ENCODE measurements at places on chromosomes 5 and 9.

DNA sequence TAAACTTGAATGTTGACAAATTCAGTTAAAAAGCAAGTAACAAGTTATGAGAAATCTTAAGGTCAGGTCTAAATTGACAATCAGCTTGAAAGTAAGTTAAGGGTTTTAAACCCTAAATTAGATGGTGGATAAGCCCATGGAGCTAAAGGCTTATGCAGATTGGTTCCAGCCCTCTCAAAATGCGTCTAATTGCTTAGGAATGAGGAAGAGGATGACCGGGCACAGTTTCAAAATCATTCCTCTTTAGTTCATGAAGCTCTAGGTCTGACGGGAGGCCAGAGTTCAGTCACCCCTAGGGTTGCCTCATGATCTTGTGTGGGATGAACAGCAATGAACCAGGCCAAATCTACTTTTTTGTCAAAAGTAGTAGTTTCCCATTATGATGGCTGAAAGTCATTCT lies 75.4 kb downstream of the SLC38A9 start:
- DNase-seq, result no peak

- no peak for DNase-seq
Observed at GRCh38 chr9:137519553-137519952, 30.6 kb downstream of the PNPLA7 start.

DNA sequence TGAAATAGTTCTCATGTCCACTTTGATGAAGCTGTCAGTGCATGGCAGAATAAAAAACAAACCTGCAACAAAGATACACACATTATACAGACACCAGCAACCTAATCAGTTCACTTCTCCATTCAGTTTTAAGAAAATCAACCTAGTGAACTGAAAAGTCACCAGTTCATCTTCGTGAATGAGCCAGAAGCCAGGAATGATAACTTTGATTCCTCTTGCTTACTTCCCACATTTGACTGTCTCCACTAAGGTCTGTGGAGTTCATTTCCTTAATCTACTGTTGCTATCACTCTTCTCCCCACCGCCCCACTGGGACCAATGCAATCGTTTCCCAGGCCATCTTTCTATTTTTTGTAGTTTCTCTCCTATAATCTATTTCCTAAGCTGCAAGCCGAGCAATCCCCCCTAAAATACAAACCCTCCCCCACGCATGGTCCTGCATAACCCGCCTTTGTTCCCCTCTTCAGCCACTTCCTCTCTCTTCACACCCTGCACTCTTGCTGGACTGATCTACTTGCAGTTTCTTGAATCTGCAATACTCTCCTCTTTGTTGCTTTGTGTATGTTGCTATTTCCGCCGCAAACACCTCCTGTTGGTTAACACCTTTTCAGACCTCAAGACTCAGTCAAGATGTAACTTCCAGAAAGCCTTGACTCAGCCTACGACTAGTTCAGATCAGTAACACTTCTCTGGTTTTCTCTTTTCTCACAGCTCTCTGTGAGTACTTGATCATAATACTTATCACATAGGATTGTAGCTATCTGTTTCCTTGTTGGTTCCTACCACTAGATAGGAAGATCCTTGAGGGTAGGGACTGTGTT lies 16.6 kb downstream of the STOM start:
- DNase-seq, result peak; percentile 85

GRCh38 chr9:3036333-3036700 lies 192.4 kb upstream of the PUM3 start:
- DNase-seq, result no peak

GRCh38 chr9:126063326-126063725 lies 263.3 kb upstream of the MVB12B start:
- no peak for DNase-seq

GRCh38 chr5:154863291-154864080 lies 5.1 kb downstream of the CNOT8 start:
- DNase-seq, result no peak

DNA sequence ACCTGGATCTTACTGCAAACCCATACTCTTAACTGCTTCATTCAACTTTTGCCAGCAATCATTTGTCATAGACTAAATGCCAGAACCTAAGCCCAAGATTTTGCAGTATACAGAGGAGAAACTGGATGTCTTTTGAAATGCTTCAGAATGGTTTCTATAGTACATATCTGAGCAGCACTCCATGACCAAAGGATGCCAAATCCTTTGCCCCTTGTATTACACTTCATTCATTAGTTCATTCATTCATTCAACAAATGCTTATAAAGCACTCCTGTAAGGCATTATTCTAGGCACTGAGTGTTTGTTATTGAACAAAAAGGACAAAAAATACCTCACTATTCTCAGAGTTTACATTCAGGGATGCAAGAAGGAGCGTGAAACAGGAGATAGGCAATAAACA lies 119.9 kb downstream of the SLC1A3 start:
- DNase-seq, result no peak

GRCh38 chr5:15703901-15704300 lies 203.9 kb downstream of the FBXL7 start:
- DNase-seq, result no peak

GRCh38 chr5:18113721-18114120 lies 479.5 kb downstream of the TAF11L14 start:
- no peak for DNase-seq

DNA sequence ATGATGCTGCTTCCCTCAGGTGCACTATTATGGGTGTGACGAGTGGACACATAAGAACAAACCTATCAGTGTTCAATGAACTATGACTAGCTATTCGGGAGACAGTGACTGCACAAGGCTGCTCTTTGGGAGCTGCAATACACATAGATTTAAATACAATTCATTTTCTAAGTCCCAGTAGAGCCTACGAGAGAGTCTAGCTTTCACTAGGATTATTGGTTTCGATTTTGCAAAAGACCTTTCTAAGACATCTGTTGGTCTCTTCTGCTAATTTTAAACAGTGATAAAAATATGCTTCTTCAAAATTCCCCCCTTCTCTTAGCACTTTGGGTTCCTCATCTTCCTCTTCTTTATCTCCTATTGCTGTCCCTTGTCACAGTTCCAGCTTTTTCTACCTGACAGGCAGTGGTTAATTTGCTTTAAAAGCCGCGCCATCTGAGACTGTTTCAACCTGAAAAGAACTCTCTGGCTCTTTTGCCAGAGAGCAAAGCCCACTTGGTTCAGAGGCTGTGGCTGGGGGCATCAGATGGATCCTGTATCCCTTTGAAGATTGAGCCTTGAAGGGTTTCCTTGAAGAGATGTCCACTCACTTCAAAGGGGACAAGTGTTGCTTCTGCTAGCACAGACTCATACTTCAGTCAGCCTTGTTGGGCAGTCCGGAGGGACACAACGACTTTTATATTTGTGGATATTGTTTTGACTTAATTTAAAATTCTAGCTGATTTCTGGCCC lies 241.5 kb downstream of the MAN2A1 start:
- DNase-seq, result no peak

DNA sequence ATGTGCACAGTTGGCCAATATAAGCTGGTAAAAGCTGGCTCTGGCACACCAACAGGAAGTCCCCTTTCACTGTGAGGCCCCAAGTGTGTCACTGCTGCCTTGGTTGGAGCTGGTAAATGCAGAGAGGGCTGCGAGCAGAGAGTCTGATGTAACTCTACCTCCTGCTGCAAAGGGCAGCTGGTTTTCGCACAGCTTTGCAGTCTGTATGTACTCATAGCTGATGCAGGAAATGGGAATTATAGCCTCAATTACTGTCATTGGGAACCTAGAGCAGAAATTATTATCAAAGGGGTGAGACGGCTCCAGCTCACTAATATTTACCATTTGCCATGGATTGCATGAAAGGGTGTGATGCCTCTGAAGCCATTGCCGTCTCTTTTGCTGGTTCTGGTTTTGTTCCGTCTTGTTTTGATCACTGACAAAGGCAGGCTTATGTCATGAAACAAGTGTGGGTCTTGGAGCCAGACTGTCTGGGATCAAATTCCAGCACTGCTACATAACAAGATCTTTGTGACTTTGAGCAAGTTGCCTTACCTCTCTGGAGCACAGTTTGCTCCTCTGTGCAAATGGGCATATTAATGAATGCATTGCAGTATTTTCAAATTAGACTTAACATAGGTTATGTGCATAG lies 124.3 kb upstream of the SLC25A48 start:
- no peak for DNase-seq

- DNase-seq, result no peak
Observed at GRCh38 chr5:136128481-136128880, 4.2 kb upstream of the SMAD5 start.

- no peak for DNase-seq
Observed at GRCh38 chr9:116520218-116520617, 166.9 kb upstream of the TRIM32 start.

- DNase-seq, result no peak
Observed at GRCh38 chr9:120441426-120442307, 138.3 kb downstream of the CDK5RAP2 start.

DNA sequence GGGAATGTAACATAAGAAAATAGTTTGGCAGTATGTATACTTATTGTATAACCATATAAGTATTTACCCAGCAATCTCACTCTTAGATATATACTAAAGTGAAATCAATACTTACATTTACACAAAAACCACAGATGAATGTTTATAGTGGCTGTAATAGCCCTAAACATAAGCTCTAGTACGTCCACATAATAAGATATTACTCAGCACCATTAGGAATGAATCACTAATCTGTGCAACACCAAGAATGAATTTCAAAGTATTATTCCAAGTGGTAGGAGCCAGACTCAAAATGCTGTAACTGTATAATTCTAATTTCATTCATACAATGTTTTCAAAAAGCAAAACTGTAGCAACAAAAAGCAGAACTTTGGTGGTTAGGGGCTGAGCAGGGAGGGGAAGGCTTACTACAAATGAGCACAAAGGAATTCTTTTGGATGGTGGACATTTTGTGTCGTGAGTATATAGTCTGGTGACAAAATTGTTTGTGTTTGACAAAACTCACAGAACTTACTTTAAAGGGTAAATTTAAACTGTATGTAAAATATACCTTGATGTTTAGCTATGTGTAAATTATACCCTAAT lies 11.9 kb upstream of the C5orf46 start:
- no peak for DNase-seq

GRCh38 chr5:133406977-133407632 lies 205.2 kb downstream of the FSTL4 start:
- DNase-seq, result no peak

GRCh38 chr5:127320032-127320965 lies 29.7 kb downstream of the MEGF10 start:
- no peak for DNase-seq
